ENCODE measurements at places on chromosomes 12 and 14.

GRCh38 chr14:53938136-53938837 is 18.3 kb downstream of the BMP4 start:
- no peak for DNase-seq

GRCh38 chr14:72920008-72920407 is 6.3 kb upstream of the DCAF4 start:
- DNase-seq, result no peak

DNA sequence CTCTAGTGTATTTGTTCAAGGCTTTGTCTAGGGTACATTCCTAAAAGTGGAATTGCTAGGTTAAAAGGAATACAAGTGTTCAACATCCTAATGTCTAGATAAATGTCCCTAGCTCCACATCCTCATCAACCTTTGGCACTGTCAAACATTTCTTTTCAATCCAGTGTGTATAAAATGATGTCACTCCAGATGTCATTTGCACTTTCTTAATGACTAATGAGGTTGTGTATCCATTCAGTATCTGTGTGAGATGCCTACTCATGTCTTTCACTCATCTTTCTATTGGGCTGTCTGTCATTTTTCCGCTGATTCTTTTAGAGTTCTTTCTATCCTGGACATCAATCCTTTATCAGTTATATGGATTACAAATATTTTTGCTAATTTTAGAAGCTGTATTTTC is 43.3 kb downstream of the ARMH4 start:
- DNase-seq, result no peak

- no peak for DNase-seq
Measured at GRCh38 chr12:42936991-42937390, 347.4 kb upstream of the PRICKLE1 start.

GRCh38 chr12:53806721-53807120 is 54.9 kb upstream of the CISTR start:
- DNase-seq, result peak; percentile 3

DNA sequence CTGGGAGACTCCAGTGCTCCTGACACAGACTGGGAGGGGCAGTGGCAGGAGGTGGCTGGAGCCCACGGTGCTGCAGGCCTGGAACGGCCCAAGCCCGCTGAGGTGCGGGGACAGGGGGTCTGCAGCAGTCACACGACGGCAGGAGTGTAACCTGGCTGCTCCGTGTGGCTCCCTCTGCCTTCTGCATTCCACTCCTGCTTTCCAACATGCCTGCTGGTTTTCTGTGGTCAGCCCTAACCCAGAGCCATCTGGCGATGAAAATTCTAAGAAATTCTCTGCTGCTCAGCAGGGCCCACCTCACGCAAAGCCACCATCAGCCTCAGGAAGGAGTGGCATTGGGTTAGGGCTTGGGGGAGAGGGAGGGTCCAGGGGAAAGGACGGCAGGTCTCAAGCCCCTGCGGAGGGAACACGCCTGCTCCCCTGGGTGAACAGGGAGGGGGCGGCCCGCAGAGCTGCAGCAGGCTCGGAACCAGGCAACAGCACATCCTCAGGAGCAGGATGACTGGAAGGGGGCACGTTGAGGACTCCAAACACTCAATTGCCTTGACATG is 5.0 kb upstream of the FBRSL1 start:
- DNase-seq, result no peak

DNA sequence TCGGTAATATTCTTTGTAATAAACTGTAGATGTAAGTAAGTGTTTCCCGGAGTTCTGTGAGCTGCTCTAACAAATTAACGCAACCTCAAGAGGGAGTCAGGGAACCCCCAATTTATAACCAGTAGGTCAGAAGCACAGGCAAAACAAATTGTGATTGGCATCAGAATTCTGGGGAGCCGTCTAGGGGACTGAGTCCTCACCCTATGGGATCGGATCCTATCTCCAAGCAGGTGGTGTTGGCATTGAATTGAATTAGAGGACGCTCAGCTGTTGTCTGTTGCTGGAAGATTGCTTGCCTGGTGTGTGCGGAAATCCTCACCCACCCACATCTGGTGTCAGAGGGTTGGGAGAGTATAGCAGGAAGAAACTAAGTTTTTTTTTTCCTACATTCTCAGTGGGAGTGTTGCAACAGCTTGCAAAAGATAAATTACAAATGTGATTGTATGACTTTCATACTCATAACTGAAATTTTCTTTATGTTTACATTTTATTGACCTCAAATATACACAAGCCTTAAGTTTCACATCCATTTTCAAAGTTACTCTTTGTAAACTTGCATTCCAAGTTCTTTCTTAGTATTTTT is 5.5 kb downstream of the TMEM52B start:
- peak; percentile 78 for DNase-seq

GRCh38 chr14:31300296-31300695 is 92.7 kb upstream of the HECTD1 start:
- no peak for DNase-seq

All from AG04449 (cell line).